ENCODE measurements at places on chromosomes 4 and X. TPM values are rescaled to one million over a fixed set of nuclear protein-coding genes. Genes with fewer than 3 reads are reported as not detected.

TGIF2LX gene
- total RNA-seq, result not detected

CPLX1 gene
- 1.2 TPM for total RNA-seq

USP26 gene
- total RNA-seq, result not detected

DACH2 gene
- not detected for total RNA-seq

UBL4A gene
- 69.6 TPM for total RNA-seq

IQSEC2 gene
- 38.2 TPM for total RNA-seq

SPON2 gene
- 0.35 TPM for total RNA-seq

WWC2 gene
- total RNA-seq, result 19.0 TPM

ZNF674 gene
- 2.9 TPM for total RNA-seq

FAM199X gene
- 19.4 TPM for total RNA-seq

COL4A6 gene
- total RNA-seq, result 13.3 TPM

CENPE gene
- total RNA-seq, result 6.8 TPM

PDE5A gene
- total RNA-seq, result 0.34 TPM

SH3TC1 gene
- 14.0 TPM for total RNA-seq

LONRF3 gene
- 2.5 TPM for total RNA-seq

DIPK2B gene
- total RNA-seq, result not detected

SRPK3 gene
- total RNA-seq, result not detected

MAGIX gene
- 3.7 TPM for total RNA-seq

PRSS12 gene
- 0.26 TPM for total RNA-seq

RHOH gene
- total RNA-seq, result 0.23 TPM

BEX1 gene
- total RNA-seq, result not detected

ADH6 gene
- not detected for total RNA-seq

PTCHD1 gene
- total RNA-seq, result not detected

TKTL1 gene
- total RNA-seq, result not detected

AMBN gene
- total RNA-seq, result not detected

RPS6KA6 gene
- 3.1 TPM for total RNA-seq

TBX22 gene
- total RNA-seq, result not detected

ARMCX2 gene
- total RNA-seq, result not detected

ARHGEF38 gene
- total RNA-seq, result not detected

ETDB gene
- total RNA-seq, result not detected

XIAP gene
- total RNA-seq, result 23.4 TPM

ARHGAP6 gene
- total RNA-seq, result not detected

NEIL3 gene
- total RNA-seq, result 12.1 TPM

PRPS2 gene
- 38.9 TPM for total RNA-seq

NUDT6 gene
- total RNA-seq, result 6.7 TPM

ADH4 gene
- not detected for total RNA-seq

KIAA1210 gene
- not detected for total RNA-seq

SLC9B1 gene
- total RNA-seq, result not detected

CSAG2 gene
- not detected for total RNA-seq

SPATA4 gene
- 0.22 TPM for total RNA-seq

UGT2B10 gene
- not detected for total RNA-seq

ADH7 gene
- total RNA-seq, result not detected

VGLL1 gene
- total RNA-seq, result not detected

NAT8L gene
- total RNA-seq, result 15.4 TPM

LRBA gene
- total RNA-seq, result 7.8 TPM

SH3D19 gene
- 25.3 TPM for total RNA-seq

DGKK gene
- not detected for total RNA-seq

ARSH gene
- total RNA-seq, result not detected

Measured in A549 treated with ZK216348 at 1 μM for 4 hours (cell line).